ENCODE measurements at places on chromosomes 12 and 14.

GRCh38 chr14:23582906-23583760 is 4.5 kb upstream of the JPH4 start:
- DNase-seq, result no peak

- DNase-seq, result no peak
Measured at GRCh38 chr12:70823182-70823976, 97.2 kb downstream of the PTPRR start.

DNA sequence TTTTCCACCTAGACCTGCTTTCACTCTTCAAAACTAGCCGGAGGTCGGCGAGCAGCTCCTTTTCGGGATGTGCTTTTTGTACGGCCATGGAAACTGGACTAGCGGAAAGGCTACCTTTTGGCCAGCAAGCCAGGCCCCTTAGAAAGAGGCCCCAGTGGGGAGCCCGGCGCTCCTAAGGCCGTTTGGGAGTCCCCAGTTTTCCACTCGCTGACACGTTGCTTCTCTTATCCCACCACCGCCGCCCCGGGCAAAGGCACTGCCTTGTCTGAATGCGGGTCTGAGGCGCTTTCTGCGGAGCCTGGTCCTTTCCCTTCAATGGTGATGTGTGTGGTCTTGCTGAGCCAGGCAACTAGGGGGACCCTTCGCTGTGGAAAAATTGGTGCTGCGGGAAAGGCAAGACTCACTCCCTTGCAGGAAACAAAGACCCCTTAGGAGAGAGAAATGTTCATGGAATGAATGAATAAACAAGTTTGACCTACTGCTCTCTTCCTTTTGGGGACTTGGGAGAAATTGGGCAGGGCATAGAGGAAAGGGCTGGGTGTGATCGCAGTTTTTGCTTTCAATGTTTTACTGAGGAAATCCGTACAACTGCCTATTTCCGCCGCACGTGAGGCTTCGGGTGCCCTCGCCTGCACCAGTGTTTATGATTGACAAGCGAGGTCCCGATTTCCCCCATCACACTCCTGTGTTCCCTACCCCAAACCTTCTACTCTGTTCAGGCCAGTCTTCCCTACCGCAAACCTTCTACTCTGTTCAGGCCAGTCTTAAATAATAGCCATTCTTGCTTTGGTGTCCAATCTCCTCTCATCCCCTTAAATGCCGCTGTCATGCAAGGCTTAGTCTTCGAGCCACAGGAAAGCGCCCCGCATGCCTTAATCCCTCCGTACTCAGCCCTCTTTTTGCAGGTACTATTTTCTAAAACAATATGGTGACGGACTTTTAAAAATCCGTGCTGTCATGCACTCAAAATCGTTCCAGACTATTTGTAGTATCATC is 1.0 kb upstream of the SLC38A2 start:
- no peak for DNase-seq

DNA sequence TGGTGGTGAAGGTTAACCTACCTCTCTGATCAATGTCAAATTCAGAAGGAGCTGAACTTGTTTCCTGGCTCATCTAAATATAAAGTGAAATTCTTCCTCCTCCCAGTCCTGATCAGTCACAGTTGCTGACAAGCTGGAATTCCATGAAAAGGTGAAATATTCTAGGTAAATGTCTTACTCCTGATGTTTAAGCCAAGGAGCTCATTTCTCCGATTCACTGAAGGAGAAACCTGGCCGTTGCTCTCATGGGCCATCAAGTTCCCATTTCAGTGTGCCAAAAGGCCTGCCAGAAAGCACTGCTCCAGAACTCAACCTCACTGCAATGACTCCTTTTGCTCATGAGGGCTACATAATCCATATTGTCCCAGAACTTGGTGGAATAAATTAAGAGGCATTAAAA is 707.5 kb downstream of the GALC start:
- DNase-seq, result no peak

Measured in HCT116 (cell line).